ENCODE measurements at places on chromosomes 7 and 10.

- DNase-seq: no peak
These were observed 314.2 kb upstream of the KLF6 start for GRCh38 chr10:4099202-4099601.

GRCh38 chr7:137578541-137578940 is 235.0 kb upstream of the PTN start:
- no peak for DNase-seq

DNA sequence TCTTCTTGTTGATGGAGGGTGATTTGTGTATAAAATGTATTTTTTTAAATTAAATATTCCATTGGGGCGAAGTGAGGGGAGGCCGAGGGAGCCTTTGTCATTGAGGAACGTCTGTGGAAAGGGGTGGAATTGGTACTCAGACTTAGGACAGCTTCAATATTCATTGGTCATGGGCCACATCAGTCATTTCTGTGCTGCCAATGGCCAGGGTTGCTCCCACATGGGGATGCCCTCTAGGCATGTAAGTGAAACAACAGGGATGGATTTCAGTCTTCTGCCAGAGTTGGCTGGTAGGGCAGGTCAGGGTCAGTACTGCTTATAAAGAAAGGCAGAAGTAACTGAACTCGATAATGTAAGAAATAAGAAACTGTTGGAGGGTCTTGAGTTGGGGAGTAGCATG is 47.2 kb downstream of the NEURL1 start:
- DNase-seq: no peak

DNA sequence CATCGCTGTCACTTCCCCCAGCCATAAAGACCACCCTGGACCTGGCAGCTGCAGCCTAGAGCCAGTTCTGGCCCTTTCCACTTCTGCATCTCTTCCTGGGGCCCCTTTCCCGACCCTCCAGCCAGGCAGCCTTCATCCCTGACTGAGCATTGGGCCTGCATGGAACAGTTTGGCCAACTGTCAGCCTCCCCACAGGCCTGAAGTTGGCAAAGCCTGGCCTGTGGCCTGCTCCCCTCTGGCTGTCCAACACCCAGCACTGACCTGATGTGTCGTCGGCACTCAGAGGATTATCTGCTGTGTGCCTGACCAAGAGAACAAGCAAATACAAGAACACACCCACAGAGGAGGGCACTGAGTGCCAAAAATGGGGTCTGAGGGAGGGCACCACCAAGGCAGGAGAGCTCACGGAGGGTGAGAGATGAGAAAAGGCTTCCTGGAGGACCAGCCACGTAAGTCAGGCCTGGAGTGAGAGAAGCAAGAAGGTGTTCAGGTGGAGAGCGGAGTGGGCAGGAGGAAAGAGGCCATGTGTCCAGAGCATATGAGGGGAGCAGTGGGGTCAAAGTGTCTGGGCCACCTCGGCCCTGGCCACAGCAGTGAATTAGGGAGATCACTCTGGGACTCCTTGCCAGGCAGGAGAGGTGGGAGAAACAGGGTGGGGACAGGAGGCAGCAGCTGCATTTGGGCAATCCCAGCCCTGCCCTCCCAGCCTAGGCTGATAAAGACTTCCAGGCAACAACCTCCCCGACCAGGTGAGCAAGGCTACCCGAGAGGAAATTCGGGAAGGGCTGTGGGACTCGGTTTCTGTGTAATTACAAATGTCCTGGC is 4.5 kb downstream of the GPRIN2 start:
- DNase-seq: no peak

GRCh38 chr7:119999738-120000475 is 273.1 kb upstream of the KCND2 start:
- DNase-seq: no peak

DNA sequence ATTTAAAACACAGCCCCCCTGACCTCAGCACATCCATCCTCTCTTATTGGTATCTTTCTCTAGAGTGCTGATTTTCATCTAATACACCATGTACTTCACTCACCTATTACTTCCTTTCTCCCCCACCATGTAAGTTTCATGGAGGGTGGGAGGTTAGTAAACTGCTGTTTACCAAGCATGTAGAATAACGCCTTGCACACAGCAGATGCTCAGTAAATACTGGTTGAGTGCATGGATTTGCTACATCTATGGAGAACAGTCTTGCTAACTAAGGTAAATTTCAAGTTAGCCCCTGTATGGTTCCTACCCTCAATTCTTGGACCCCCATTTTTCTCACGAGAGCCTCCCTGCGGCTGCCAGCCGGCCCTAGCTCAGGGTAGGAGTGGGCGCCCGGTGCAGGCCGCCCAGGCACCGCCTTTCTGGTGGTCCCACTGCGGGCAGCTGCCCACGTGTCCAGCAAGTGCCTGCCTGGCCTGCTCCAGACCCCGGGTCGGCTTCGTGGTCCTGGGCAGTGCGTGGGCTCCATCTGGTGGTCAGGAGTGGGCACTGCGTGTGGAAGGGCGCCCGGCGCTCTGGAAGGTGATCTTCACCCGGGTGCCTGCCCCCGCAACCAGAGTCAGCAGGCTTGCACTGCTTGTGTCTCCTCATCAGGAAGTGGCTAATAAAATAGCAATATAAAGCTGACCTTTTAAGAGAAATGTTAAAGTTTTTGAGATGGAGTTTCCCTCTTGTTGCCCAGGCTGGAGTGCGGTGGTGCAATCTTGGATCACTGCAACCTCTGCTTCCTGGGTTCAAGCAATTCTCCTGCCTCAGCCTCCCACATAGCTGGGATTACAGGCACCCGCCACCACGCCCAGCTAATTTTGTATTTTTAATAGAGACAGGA is 63.4 kb upstream of the DNAJB6 start:
- peak; percentile 42 for DNase-seq

- no peak for DNase-seq
These were observed 1.7 kb downstream of the URGCP start for GRCh38 chr7:43904533-43905208.

DNA sequence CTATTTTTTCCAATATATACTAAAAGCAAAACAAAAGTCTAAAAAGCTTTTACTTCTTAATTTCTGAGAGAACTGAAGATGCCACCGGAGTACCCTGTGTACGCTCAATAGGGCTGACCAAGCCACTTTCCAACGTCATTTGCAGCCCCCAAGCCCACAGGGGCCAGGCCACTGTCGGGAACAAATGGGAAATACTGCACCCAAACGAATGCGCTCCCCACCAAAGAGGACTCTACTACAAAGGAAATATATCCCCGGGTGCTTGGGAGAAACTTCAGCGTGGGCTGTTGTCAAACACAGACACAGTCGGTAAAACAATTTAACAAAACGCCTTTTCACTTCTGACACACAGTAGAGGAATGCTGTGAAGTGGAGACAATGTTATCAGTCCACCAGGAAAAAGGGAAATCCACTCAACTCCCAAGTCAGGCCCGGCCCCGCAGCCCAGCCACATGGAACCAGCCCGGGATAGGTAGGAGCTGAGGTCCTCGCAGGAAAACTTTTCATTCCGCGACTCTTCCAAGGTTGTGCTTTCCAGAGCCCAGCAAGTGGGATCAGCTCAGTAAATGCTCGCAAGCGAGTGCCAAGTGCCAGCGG is 1.4 kb downstream of the PARD3 start:
- no peak for DNase-seq

DNA sequence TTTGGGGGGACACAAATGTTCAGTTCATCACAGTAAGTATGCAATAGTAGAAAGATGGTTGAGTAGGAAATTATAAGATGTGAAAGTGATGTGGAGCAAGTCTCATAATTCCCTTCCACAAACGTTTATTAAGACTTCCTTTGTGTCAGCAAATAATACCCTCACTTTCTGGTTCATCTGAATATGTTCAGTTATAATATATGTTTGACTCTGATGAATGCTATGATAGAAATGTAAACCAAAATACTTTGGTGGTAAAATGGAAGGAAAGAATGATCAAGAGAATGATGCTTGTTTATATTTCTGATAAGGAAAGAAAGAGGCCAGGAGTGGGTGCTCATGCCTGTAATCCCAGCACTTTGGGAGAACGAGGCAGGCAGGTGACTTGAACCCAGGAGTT is 111.7 kb upstream of the PLXDC2 start:
- DNase-seq: no peak

DNA sequence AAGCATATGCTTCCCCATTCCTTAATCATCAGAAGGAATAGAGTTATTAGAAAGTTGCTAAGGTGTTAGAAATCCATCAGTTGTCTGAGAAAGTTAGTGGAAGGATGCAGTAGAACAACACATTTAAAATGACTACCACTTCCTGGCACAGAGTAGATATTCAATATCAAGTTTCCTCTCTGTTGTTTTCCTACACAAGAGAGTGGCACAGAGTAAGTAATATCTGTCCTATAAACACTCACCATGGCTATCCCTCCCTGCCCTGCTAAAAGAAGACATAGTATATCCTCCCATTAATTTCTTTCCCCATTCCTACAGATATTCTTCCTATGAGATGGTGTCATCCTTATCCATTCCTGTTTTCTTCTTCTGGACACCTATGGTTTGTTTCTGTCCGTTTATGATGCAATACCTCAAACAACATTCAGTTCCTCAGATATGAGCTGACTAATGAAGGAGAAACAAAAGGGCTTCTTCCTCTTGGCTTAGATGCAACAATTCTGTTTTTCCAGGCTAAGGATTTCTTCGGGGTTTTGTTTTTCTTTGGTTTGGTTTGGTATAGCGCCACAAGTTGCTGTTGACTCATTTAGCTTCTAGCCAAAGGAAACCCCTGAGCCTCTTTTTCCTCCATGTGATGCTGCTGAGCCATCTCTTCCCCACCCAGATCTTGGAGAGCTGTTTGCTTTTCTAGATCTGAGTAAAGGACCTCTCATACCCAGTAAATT is 32.9 kb upstream of the BPGM start:
- no peak for DNase-seq

DNA sequence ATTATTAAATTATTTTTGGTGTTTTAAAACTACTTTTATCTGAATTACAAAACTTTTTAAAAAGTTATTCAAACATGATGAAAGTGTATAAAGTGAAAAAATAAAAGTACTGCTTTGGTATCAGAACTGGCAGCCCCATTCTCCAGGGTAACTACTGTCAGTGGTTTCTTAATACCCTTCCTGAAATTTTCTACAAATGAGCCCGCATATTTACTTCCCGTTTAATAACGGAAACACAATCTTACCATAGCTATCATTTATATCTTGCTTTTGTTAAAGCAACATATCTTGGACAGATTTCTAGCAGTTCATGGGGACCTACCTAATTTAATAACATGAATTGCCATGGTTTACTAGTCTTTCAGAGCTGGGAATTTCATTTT is 249.9 kb downstream of the RNLS start:
- DNase-seq: no peak

- no peak for DNase-seq
These were observed 677.1 kb downstream of the PARD3 start for GRCh38 chr10:34137955-34138354.

DNA sequence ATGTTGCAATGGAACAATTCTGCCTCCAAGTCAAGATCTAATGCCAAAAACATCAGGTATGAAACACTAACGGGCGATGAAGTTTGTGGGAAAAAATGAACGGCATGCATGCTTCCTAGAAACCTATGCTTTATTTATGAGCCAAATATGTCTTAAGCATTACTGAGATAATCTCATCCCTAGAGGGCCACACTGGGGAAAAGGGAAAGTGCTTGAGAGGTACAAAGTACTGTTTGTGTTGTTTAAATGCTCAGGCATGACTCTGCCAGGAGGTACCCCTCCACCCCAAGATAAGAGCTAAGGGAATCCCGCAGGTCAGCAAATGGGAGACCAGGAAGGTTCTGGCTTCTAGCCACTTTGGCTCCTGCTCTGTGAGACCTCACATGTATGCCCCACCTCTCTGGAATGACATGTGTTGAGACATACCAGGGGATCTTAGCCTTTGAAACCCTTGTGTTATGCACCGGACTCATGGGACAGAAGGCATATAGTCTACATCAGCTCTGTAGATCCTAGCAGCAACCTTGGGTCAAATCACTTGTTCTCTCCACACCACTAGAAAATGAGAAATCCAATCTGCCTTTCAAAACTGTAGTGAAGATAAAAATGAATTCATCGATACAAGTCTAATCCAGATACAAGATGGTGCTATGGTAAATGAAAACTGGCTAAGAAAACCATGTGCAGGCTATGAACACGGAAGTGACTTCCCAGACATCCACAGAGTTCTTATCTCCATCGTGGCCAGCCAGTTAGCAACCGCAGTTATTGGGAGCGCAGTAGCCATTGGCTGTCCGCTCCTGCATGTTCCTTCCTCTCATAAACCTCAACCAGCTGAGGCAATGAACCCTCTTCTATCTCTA is 61.0 kb downstream of the CREB3L2 start:
- no peak for DNase-seq

DNA sequence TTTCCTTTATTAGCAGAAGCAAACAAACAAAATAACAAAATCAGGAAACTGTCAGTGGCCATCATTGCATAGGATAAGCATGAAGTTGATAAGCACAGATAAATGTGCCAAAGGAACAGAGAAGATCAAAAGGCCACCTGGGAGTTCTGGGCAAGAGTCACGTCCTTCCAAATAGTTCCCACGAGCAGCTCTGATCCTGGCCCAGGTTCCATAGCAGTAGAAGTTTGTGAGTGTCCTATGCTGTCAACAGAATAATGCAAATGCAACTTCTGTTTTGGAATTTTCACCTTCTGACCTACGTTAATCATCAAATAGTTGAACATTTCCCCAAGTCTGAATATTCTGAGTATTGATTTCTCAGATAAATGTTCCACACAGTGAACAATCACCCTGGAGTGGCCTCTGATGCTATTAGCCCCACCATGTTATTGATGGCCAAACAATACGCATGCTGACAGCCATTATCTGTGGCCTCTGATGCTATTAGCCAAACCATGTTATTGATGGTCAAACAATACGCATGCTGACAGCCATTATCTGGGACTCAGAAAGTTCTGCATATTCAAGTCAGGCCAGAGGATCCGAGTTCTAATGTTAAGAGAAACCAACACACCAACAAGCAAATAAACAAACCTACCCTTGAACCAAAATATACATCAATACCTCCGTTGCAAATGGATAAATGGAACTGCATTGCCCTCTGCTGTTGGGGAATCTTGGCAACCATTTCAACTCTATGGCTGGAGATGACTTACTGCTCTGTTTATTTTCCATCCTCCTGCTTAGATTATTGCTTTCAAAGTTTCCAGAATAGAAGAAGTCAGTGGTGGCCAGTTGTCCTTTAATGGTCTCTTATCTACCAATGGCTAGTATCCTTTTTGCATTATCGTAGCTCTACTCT is 63.3 kb downstream of the MRC1 start:
- no peak for DNase-seq

GRCh38 chr7:44622342-44623151 is 16.1 kb downstream of the OGDH start:
- peak; percentile 23 for DNase-seq
